Activated CD4-positive, alpha-beta memory T cell treated with anti-CD3 and anti-CD28 coated beads, Interleukin-2, amount 10 ng/mL, durations not matched to agents 7 days and 5 days (primary cell): ENCODE measurements at places on chromosomes 6 and 20.
A peak's percentile ranks its signal among the peaks of the same experiment; 100 is the strongest.

GRCh38 chr6:98929498-98930060 lies 18.2 kb downstream of the FBXL4 start:
- no peaks in the 10 kb centered on the region for H3K27me3 ChIP-seq
- H3K4me3 ChIP-seq: no peak overlapping the region
- DNase-seq: no peak
- no peak overlapping the region for H3K27ac ChIP-seq
- peaks cover 36% of the 10 kb centered on the region for H3K36me3 ChIP-seq
- H3K4me1 ChIP-seq: no peaks in the 10 kb centered on the region

GRCh38 chr6:158687506-158687905 lies 37.7 kb downstream of the SYTL3 start:
- peaks cover 62% of the 10 kb centered on the region for H3K36me3 ChIP-seq
- peak overlapping the region; percentile 73 for H3K27ac ChIP-seq
- DNase-seq: no peak

DNA sequence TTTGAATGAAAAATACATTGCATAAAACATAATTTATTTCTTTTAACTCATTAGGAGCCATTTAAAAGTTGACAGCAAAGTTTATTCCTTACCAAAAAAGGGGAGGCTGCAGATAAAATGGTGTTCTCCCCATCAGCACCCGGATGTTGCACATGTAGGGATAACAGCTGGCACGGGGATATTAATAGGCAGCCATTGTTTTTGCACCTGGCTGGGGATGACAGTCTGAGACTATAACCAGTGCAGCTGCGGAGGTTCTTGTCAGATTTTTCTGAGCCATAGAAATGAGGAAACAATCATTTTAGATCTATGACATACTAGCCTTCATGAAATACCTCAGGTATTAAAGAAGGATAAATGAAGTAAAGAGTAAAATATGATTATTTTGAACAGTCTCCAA lies 20.1 kb upstream of the HECA start:
- no peak for DNase-seq
- no peak overlapping the region for H3K4me3 ChIP-seq
- H3K27me3 ChIP-seq: no peaks in the 10 kb centered on the region
- no peak overlapping the region for H3K27ac ChIP-seq
- peaks cover 7% of the 10 kb centered on the region for H3K36me3 ChIP-seq

GRCh38 chr6:29336269-29336668 lies 32.4 kb downstream of the OR5V1 start:
- H3K36me3 ChIP-seq: no peaks in the 10 kb centered on the region
- no peak overlapping the region for H3K4me3 ChIP-seq
- no peak for DNase-seq
- peaks cover 3% of the 10 kb centered on the region for H3K27me3 ChIP-seq

DNA sequence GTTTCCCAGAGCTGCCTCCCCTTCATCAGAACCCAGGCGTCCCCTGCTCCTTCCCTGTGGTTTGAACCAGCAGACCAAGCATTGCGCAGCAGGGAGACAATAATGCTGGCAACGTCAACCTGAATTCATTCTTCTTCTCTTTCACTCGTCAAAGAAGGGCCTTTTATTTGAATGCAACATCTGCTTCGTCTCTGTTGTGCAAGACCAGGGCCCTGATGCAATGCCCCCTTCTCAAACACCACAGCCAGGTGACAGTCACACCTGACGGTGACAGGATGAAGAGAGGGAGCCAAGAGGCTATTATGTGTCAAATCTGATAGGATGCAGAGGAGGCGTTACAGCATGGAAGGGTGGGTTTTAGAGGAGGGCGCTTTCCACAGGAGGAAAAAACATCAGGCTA lies 8.0 kb downstream of the INSM1 start:
- no peak for DNase-seq
- H3K27ac ChIP-seq: no peak overlapping the region
- H3K27me3 ChIP-seq: peaks cover 49% of the 10 kb centered on the region
- no peak overlapping the region for H3K4me3 ChIP-seq
- no peaks in the 10 kb centered on the region for H3K36me3 ChIP-seq
- no peaks in the 10 kb centered on the region for H3K4me1 ChIP-seq

- H3K4me1 ChIP-seq: peaks cover 52% of the 10 kb centered on the region
- H3K36me3 ChIP-seq: peaks cover 24% of the 10 kb centered on the region
- peak; percentile 65 for DNase-seq
- H3K27ac ChIP-seq: peak overlapping the region; percentile 99
Measured at GRCh38 chr20:45857882-45858216, 435 bp downstream of the ZSWIM3 start.

DNA sequence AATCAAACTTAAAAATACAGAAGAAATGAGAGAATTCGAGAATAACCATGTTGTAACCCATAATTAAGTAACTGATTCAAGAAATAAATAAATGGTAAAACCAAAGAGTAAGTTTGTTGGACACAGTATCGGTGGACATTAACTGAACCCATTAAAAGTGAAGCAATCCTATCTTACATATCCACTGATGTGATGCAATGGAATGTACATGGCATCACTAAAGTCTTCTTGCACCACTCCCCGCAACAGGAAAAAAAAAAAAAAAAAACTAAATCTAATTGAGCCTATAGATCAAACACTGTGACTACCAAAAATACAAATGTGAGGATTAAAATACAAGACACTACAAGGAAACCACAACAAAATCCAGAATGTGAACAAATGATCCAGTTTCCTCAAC lies 7.9 kb downstream of the SNX14 start:
- peaks cover 5% of the 10 kb centered on the region for H3K4me1 ChIP-seq
- peaks cover 71% of the 10 kb centered on the region for H3K36me3 ChIP-seq
- H3K4me3 ChIP-seq: no peak overlapping the region
- no peak overlapping the region for H3K27ac ChIP-seq
- no peak for DNase-seq
- H3K27me3 ChIP-seq: no peaks in the 10 kb centered on the region

GRCh38 chr20:62227977-62228958 lies 8.2 kb upstream of the HRH3 start:
- no peak overlapping the region for H3K27ac ChIP-seq
- no peak for DNase-seq
- peaks cover 1% of the 10 kb centered on the region for H3K27me3 ChIP-seq
- H3K4me1 ChIP-seq: no peaks in the 10 kb centered on the region
- no peak overlapping the region for H3K4me3 ChIP-seq

GRCh38 chr6:169960003-169960344 lies 208.6 kb downstream of the ERMARD start:
- no peak for DNase-seq
- H3K27me3 ChIP-seq: peaks cover 21% of the 10 kb centered on the region
- H3K4me3 ChIP-seq: no peak overlapping the region
- H3K4me1 ChIP-seq: peaks cover 3% of the 10 kb centered on the region
- no peaks in the 10 kb centered on the region for H3K36me3 ChIP-seq
- no peak overlapping the region for H3K27ac ChIP-seq

- no peaks in the 10 kb centered on the region for H3K4me1 ChIP-seq
- DNase-seq: no peak
- no peak overlapping the region for H3K4me3 ChIP-seq
- no peak overlapping the region for H3K27ac ChIP-seq
Measured at GRCh38 chr6:7528565-7528964, 12.9 kb upstream of the DSP start.

DNA sequence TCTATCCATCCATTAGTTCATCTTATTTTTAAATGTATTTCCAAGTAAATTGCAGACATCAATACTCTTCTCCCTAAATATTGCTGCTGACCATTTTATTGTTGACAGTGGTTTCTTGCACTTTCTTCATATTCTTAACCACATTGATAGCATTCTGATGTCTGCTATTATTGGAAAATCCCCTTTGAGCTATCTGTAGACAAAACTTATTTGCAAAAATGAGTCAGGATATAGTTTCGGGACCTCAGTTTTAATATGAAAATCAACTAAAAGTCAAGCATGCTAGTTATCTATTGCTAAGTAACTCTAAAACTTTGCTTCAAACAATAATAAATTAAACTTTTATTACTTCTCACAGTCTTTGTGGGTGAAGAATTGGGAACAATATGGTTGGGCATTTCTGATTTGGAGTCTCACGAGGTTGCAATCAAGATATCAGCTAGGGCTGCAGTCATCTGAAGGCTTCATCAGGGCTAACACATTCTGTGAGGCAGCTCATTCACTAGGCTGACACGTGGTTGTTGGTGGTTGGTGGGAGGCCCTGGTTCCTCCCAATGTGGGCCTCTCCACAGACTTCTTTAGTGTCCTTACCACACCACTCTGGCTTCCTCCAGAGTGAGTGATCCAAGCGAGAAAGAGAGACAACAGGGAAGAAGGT lies 32.7 kb downstream of the CD109 start:
- no peak overlapping the region for H3K4me3 ChIP-seq
- DNase-seq: peak; percentile 36
- H3K36me3 ChIP-seq: peaks cover 8% of the 10 kb centered on the region
- H3K27me3 ChIP-seq: no peaks in the 10 kb centered on the region
- H3K4me1 ChIP-seq: peaks cover 21% of the 10 kb centered on the region

DNA sequence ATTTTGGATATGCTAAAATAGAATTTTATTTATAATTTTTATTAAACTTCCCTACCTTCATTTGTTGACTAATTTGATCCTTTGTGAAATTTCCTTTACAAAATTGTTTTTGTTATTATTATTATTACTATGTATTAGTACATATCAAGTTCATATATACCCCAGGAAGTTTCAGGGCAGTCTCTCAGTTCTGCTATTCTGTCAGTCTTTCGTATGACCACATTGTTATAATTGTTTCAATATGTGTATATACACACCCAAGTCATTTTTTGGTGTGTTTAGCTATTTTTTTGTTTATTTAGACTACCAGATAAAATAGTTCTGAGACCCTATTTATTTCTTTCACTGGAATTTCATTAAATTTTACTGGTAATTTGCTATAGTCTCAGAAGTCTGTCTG lies 72.1 kb downstream of the NKAIN2 start:
- H3K4me3 ChIP-seq: no peak overlapping the region
- H3K27ac ChIP-seq: no peak overlapping the region
- DNase-seq: no peak
- H3K27me3 ChIP-seq: no peaks in the 10 kb centered on the region
- H3K36me3 ChIP-seq: no peaks in the 10 kb centered on the region

- H3K4me3 ChIP-seq: no peak overlapping the region
- peaks cover 19% of the 10 kb centered on the region for H3K4me1 ChIP-seq
Measured at GRCh38 chr6:41335943-41336342, 535 bp downstream of the NCR2 start.

- H3K27me3 ChIP-seq: no peaks in the 10 kb centered on the region
- H3K36me3 ChIP-seq: peaks cover 3% of the 10 kb centered on the region
- no peak overlapping the region for H3K27ac ChIP-seq
- no peak for DNase-seq
- H3K4me1 ChIP-seq: peaks cover 4% of the 10 kb centered on the region
- no peak overlapping the region for H3K4me3 ChIP-seq
Measured at GRCh38 chr6:129597023-129597713, 112.8 kb downstream of the ARHGAP18 start.

- no peak for DNase-seq
- no peaks in the 10 kb centered on the region for H3K27me3 ChIP-seq
- H3K4me3 ChIP-seq: no peak overlapping the region
- H3K27ac ChIP-seq: no peak overlapping the region
- H3K4me1 ChIP-seq: no peaks in the 10 kb centered on the region
Measured at GRCh38 chr6:12766365-12766764, 49.8 kb downstream of the PHACTR1 start.

GRCh38 chr6:106097411-106098231 lies 11.5 kb downstream of the PRDM1 start:
- peaks cover 97% of the 10 kb centered on the region for H3K36me3 ChIP-seq
- no peaks in the 10 kb centered on the region for H3K27me3 ChIP-seq
- H3K4me1 ChIP-seq: peaks cover 70% of the 10 kb centered on the region
- peak overlapping the region; percentile 97 for H3K27ac ChIP-seq
- peak; percentile 63 for DNase-seq

- peaks cover 66% of the 10 kb centered on the region for H3K4me1 ChIP-seq
- no peak overlapping the region for H3K27ac ChIP-seq
- no peak for DNase-seq
- H3K4me3 ChIP-seq: no peak overlapping the region
- no peaks in the 10 kb centered on the region for H3K27me3 ChIP-seq
Measured at GRCh38 chr6:45487645-45488044, 109.9 kb upstream of the SUPT3H start.

DNA sequence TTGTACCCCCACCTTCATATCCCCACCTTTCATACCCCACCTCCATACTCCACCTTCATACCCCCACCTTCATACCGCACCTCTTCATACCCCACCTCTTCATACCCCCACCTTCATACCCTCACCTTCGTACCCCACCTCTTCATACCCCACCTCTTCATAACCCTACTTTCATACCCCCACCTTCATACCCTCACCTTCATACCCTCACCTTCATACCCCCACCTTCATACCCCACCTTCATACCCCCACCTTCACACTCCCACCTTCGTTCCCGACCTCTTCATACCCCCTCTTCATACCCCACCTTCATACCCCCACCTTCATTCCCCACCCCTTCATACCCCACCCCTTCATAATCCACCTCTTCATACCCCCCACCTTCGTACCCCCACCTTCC lies 92.9 kb upstream of the NAA20 start:
- peaks cover 3% of the 10 kb centered on the region for H3K27me3 ChIP-seq
- no peak for DNase-seq
- H3K4me3 ChIP-seq: no peak overlapping the region
- H3K4me1 ChIP-seq: no peaks in the 10 kb centered on the region
- H3K27ac ChIP-seq: no peak overlapping the region

GRCh38 chr20:6295127-6295866 lies 172.5 kb upstream of the FERMT1 start:
- no peak overlapping the region for H3K27ac ChIP-seq
- no peaks in the 10 kb centered on the region for H3K27me3 ChIP-seq
- H3K36me3 ChIP-seq: no peaks in the 10 kb centered on the region
- DNase-seq: no peak
- no peak overlapping the region for H3K4me3 ChIP-seq

DNA sequence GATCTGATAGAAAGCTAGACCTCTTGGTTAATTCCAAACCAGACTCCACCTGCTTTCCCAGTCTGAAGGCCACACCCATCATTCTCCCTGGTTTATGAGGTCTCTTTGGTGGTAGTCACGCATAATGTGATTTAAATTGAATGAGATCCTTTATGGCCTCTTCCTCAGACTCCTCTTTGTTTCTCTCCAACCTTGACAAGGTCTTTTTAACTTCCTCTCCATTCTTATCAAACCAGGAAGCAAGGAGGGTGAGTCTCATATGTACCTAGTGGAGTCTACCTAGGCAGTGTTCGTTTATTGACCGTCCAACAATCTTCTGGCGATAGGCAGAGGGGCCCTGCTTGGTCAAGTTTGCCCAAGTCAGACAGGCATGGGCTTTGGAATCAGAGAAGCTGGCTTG lies 184.2 kb upstream of the LAMP5 start:
- no peak overlapping the region for H3K27ac ChIP-seq
- H3K4me1 ChIP-seq: no peaks in the 10 kb centered on the region
- no peaks in the 10 kb centered on the region for H3K36me3 ChIP-seq
- no peak overlapping the region for H3K4me3 ChIP-seq
- no peaks in the 10 kb centered on the region for H3K27me3 ChIP-seq
- DNase-seq: no peak

DNA sequence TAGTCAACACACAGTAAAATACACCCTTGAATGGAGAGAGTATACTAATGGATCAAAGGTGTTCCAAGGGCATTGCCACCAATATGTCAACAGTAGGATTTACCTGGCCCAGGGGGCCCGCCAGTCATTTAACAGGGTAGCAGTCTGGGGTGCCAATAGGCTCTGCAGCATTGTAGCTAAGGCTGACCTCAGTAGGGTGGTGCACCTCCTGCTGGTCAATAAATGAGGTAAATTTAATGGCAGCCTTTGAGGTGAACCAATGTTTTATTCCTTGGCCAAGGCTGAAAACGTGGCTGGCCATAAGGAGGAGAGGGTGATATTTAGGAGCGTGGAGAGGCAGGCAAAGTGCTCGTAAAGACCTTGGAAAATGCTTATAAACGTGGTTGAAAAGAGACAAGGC lies 147.2 kb downstream of the RPS12 start:
- peaks cover 27% of the 10 kb centered on the region for H3K27me3 ChIP-seq
- no peak overlapping the region for H3K27ac ChIP-seq
- no peak for DNase-seq
- no peaks in the 10 kb centered on the region for H3K36me3 ChIP-seq
- no peak overlapping the region for H3K4me3 ChIP-seq
